ENCODE measurements at places on chromosomes 1 and 21.

- no peaks in the 10 kb centered on the region for H3K27me3 ChIP-seq
- H3K36me3 ChIP-seq = peaks cover 86% of the 10 kb centered on the region
- peaks cover 30% of the 10 kb centered on the region for H3K4me1 ChIP-seq
- no peak overlapping the region for H3K4me3 ChIP-seq
- DNase-seq = no peak
Observed at GRCh38 chr1:41006942-41007865, 14.3 kb downstream of the SLFNL1 start.

- H3K4me1 ChIP-seq = peaks cover 8% of the 10 kb centered on the region
- H3K27me3 ChIP-seq = no peaks in the 10 kb centered on the region
- H3K36me3 ChIP-seq = no peaks in the 10 kb centered on the region
Observed at GRCh38 chr1:230806552-230806951, 59.4 kb downstream of the CAPN9 start.

DNA sequence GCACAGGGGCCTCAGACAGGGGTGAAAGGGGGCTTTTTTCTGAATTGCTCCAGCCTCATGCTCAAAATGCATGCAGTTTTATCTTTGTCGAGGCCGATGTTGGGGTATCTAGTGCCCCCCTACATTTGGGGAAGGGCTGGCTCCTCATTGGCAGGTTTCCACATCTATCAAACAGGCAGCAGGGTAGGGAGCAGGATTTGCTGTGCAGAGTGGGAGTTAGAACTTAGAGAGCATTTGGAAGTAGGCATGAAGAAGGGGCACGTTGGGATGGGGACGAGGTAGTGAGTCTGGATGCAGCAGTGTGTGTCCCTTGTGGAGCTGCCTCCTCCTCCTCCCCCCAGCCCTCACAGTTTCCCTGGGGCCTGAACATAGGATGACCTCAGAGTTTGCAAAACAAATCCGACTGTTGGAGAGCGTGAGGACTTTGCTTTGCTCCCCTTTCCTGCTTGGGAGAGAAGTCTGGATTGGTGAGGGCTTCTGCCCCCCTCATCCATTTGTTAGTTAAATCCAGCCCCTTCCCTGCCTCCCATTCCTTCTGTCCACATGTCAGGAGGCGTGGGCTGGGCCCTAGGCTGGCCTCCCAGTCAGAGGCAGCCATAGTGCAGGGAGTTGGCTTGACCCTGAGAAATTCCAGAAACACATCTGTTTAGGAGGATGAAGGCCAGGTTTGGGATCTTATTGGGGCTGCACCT, 36.9 kb upstream of the GPR37L1 start:
- no peaks in the 10 kb centered on the region for H3K27me3 ChIP-seq
- H3K27ac ChIP-seq = peak overlapping the region; percentile 55
- DNase-seq = peak; percentile 28
- peaks cover 23% of the 10 kb centered on the region for H3K4me1 ChIP-seq
- no peaks in the 10 kb centered on the region for H3K36me3 ChIP-seq
- H3K4me3 ChIP-seq = no peak overlapping the region

DNA sequence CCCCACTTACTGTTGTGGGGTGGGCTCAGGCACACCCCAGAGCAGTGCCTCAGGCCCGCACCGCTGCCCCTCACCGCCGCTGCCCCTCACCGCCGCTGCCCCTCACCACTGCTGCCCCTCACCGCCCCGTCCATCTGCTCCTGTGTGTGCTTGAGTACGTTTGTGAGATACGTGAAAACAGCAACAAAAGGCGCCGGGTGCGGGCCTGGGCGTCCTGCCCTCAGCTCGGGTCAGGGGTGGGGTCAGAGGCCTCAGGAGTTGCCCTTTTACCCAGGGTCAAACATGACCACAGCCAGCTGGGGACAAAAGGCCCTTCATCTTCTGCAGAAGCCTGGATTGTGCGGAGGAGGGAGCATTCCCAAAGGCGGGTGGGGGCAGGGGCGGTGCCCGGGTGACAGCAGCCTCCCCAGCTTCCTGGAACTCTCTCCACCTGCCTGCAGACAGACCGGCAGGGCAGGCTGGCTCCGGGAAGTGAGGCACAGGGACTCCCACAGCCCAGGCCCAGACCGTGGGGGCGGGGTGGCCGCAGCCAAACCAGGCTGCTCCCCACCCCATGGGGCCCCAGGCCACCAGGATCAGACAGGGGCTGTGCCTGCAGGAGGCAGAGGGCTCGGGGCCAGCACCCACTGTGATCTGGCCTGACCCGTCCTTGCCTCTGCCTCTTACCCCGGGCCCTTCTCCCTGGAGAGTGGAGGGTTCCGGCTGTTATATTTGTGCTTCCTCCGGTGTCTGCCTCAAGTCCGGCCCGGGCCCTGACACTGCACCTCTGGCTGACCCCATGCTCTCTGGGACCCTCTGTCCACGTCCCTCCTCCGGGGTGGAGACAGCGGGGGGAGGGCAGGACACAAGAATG, 2.3 kb upstream of the VWA1 start:
- no peaks in the 10 kb centered on the region for H3K27me3 ChIP-seq
- peaks cover 91% of the 10 kb centered on the region for H3K4me1 ChIP-seq
- H3K36me3 ChIP-seq = no peaks in the 10 kb centered on the region

DNA sequence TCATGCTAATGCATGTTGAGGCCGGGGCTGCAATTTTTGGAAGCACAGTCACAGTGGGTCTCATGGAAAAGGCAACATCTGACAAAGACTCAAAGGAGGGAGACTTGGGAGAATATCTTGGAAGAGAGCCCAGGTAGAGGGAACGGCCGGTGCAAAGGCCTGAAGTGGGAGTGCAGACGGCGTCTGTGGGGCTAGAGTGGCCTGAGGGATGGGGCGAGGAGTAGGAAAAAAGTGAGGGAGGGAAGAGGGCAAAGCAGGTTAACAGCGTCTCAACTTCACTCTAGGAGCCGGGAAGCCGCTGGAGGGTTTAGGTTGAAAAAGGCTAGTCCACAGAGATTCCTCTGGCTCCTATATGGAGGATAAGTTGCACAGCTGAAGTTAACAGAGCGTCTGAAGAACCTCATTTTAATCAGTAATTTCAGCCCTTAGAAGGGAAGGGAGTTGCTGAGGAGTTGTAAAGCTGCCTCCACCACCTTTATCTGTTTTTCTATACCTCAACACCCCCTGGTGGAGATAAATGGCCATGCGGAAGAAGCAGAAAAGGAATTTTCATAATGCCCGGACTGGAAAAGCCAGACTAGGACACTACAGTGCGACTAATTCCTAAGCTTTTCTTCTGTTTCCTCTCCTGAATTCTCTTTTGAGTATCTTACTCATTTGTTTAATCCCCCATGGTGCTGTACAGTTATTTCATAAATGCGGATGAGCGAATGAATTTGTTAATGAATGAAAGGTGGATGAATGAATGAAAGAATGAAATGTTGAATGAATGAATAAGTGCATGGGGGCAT, 78.7 kb upstream of the ZNF281 start:
- no peak overlapping the region for H3K4me3 ChIP-seq
- peaks cover 8% of the 10 kb centered on the region for H3K4me1 ChIP-seq
- no peaks in the 10 kb centered on the region for H3K27me3 ChIP-seq
- no peaks in the 10 kb centered on the region for H3K36me3 ChIP-seq
- no peak overlapping the region for H3K27ac ChIP-seq

DNA sequence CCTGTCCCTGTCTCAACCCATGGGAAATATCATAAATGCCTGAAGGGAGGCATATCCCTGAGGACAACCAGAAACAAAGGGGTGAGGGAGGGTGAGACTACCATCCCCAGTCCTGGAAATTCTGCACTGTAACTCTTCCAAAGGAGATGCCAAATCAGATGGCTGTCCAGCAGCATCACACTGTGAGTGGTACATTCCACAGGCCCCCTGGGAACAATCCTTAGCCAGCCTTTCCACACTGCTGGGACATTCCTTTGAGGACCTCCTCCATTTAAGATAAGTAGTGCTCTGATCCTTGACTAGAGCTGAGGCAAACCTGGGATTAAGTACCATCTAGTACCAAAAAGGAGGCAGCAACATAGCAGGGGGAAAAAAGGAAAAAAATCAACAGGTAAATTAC, 10.7 kb downstream of the IVL start:
- no peaks in the 10 kb centered on the region for H3K4me1 ChIP-seq
- H3K27ac ChIP-seq = no peak overlapping the region
- H3K27me3 ChIP-seq = peaks cover 4% of the 10 kb centered on the region
- H3K36me3 ChIP-seq = no peaks in the 10 kb centered on the region
- H3K4me3 ChIP-seq = no peak overlapping the region

DNA sequence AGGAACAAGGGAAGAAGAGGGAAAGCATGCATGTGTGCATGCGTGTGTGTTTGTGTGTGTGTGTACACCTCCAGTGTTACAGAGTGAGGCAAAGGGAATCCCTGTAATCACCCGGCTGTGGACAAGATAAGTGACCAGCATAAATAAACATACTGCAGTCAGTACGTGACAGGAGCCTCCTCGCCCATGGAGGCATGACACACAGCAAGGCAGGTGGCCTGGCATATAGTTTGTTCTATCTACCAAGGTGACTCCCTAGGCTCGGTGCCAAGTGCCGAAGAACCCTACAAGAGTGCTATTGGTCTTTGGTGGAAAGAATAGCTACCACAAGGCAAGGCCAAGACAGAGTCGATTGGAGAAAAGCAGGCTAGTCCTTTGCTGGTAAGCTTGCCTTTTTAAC, 31.7 kb upstream of the HEATR1 start:
- no peaks in the 10 kb centered on the region for H3K4me1 ChIP-seq
- no peak overlapping the region for H3K4me3 ChIP-seq
- H3K36me3 ChIP-seq = no peaks in the 10 kb centered on the region
- no peak for DNase-seq
- H3K27ac ChIP-seq = no peak overlapping the region

DNA sequence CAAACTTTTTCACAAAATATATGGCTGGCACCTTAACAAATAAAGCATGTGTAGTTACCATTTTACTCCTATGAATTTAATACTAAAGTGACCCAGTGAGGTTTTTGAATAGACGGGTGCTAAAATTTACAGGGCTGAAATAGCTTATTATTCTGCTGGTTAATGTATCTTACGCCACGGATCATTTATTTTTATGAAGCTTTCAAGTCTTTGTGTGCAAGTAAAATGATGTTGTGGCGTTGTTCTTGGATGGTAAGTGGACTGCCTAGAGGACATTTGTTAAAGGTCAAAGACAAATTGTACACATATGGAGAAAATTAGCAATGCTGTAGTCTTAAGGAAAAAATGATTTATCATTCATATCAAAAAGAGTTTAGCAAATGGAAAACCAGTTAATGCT, 22.8 kb downstream of the INSL5 start:
- H3K27me3 ChIP-seq = no peaks in the 10 kb centered on the region
- no peak for DNase-seq
- no peak overlapping the region for H3K27ac ChIP-seq
- H3K4me3 ChIP-seq = no peak overlapping the region
- no peaks in the 10 kb centered on the region for H3K4me1 ChIP-seq
- H3K36me3 ChIP-seq = no peaks in the 10 kb centered on the region

GRCh38 chr1:76038287-76039004, 36.1 kb upstream of the ST6GALNAC3 start:
- H3K4me1 ChIP-seq = no peaks in the 10 kb centered on the region
- no peaks in the 10 kb centered on the region for H3K36me3 ChIP-seq
- no peak for DNase-seq
- H3K27me3 ChIP-seq = peaks cover 5% of the 10 kb centered on the region

DNA sequence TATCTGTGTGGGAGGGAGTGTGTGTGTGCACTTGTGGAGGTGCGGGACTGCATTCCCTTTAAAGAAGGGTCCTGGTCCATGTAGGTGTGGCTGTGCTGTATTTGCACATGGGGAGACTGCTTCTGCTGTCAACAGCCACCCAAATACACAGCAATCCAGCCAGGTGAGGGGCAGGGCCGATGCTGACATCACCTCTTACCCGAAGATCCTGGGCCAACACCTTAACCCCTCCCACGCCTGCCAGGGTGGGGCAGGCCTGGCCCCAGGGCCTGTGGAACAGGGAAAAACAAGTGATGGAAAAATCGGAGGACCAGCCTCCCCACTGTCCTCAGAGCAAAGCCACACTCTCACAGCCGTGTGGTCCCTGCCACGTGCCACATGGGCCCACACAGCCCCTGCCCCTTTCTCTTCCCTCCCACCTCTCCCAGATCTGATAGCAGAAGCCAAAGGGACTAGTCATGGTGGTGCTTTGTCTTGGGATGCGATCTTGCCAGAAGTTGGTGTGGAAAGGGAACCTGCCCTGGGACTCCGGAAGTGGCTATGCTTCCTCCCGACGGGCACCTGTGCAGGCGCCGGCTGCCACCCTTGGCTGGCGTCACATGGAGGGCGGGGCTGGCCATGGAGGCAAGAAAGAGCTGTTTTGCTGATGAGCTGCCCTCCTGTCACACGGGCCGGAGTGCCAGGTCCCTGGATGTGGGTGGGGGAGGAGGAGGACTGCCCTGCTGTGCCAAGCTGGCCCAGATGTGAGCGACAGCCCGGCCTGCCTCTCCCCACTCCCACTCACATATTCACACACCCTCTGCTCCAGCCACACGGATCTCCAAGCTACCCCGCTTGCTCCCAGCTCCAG, 7.8 kb upstream of the CASZ1 start:
- no peak overlapping the region for H3K4me3 ChIP-seq
- no peaks in the 10 kb centered on the region for H3K4me1 ChIP-seq
- H3K27ac ChIP-seq = peak overlapping the region; percentile 93
- DNase-seq = peak; percentile 88
- H3K36me3 ChIP-seq = no peaks in the 10 kb centered on the region

DNA sequence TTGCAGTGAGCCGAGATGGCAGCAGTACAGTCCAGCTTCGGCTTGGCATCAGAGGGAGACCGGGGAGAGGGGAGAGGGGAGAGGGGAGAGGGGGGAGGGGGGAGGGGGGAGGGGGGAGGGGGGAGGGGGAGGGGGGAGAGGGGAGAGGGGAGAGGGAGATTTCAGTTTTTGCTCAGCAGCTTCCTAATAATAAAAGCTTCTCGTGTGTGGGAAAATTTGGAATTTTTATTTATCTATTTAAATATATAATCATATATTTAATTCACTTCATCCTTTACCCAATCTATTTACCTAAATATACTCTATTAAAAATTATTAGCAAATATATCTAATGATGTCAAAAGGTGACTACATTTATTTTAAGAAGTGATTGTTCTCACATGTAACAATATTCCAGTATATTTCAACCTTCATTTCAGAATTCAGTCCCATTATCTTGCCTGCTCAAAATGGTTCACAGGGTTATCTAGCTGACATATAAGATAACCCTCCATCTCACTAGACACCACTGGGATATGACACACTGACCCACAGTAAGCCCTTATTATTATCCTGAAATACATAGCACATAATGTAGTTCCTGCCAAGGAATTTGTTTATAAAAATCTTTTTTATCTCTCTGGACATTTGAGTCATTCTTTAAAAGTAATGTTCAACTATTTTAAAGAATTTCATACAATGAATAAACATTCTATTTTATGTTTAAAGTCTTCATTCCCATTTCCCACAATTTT, 105.9 kb downstream of the GPATCH2 start:
- peak; percentile 3 for DNase-seq
- H3K4me3 ChIP-seq = no peak overlapping the region
- H3K27me3 ChIP-seq = no peaks in the 10 kb centered on the region
- H3K27ac ChIP-seq = no peak overlapping the region

Measured in stomach (tissue), 19 donors.